SIG-M5 (cell line): ENCODE measurements at places on chromosomes 6 and 20.

DNA sequence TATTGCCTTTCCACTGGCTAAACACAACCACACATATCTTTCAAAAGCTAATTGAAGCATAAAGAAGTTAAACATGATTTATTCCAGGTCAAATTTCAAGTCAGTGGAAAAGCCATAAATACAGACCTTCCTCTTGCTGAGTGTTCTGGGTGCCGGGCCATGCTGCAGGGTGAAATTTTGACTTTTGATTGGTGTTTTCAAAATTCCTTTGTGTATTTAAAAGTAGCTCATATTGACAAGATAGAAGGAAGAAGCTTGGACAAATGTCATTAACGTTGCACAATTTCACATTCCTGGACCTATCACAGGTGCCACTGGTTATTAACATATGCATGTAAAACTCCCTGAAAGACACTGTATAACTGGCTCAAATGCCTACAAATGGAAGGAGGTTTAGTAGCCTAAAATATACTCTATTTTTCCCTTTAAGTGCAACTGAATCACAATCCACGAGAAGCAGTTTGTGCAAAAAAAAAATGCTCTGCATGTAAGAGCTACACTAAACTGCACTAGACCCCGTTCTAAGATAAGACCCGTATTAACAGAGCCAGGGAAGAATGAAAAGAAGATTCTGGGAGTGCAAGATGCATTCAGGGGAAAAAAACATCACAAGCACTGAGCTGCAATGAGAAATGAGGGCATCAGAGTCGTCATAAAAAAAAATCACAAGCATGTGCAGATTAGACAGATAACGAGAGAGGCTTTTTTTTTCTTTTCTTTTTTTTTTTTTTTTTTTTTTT is 30.4 kb downstream of the ATXN1 start:
- no peak for DNase-seq

GRCh38 chr20:38649275-38649891 is 47.8 kb downstream of the ARHGAP40 start:
- DNase-seq = no peak

DNA sequence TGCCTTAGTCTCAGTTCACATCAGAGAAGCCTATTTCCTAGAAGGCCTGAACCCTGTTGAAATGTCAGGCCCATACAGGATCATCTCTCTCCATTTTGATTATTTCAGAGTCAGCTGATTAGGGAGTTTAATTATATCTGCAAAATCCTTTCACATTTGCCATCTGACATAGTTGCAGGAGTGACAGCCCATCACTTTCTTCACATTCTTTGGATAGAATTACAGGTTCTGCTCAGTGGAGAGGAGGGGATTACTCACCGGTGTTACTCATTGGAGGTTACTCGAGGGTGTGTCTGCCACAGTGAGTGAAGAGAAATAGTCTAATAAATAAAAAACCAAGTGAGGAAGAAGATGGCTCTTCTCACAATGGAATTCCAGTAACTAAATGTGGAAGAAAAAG is 216.8 kb downstream of the TMEM242 start:
- DNase-seq = no peak

DNA sequence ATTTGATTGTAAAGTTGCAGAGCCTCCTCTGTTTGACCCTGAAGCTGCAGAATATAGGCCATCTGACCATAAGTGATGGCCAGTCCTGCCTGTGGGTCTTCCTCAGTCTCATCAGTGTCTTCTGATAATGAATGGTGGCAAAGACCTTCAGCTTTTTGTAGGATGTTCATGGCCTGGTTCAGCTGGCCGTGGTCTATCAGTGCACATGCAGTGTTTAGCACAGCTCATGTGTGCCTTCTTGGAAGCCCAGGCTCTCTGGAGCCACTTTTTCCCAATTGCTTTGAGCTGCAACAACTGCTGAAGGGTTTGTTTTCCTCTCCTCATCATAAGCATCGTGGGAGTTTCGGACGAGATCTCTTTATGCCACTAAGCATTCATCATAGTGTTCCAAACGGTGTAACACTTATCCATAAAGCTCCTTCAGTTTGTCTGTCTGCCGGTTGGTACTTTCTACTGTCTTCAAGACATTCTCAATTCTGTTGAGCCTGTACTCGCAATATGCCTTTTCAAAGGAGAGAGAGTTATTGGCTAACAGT is 70.1 kb upstream of the TULP4 start:
- no peak for DNase-seq

GRCh38 chr20:50037123-50037522 is 54.3 kb downstream of the SNAI1 start:
- DNase-seq = no peak

GRCh38 chr20:63223121-63223825 is 7.3 kb upstream of the YTHDF1 start:
- DNase-seq = no peak
